ENCODE measurements at places on chromosomes 5 and 9.

DNA sequence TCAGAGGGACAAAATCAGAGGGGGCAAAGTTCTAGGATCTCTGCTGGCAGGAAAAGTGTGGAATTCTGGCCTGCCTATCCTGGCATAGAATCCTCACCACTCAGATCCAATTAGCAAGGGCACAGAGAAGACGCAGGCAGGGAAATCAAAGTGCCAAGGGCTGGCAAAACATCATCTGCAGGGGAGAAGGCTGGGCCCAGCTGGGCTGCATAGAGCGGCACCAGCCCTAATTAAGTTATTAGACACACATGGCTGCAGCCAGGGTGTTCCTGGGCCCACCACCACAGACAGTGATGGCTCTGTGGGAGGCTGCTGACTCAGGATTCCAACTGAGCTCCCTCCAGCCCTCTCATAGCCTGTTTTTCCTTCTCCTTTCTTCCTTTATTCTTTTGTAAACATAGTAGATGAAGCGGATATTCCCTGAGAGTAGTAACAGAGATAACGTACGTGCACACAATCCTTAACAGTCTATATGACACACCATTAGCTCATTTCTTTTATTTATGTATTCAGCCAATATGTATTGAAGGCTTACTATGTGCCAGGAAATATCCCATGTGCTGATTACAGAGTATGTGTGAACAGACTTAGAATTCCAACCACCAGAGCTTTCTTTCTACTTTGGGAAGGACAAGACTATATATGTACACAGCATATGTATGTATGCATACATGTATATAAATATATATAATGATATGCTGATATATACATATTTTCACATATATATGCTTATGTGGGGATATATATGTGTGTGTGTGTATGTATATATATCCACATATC, 236.1 kb downstream of the ASTN2 start:
- DNase-seq: no peak

DNA sequence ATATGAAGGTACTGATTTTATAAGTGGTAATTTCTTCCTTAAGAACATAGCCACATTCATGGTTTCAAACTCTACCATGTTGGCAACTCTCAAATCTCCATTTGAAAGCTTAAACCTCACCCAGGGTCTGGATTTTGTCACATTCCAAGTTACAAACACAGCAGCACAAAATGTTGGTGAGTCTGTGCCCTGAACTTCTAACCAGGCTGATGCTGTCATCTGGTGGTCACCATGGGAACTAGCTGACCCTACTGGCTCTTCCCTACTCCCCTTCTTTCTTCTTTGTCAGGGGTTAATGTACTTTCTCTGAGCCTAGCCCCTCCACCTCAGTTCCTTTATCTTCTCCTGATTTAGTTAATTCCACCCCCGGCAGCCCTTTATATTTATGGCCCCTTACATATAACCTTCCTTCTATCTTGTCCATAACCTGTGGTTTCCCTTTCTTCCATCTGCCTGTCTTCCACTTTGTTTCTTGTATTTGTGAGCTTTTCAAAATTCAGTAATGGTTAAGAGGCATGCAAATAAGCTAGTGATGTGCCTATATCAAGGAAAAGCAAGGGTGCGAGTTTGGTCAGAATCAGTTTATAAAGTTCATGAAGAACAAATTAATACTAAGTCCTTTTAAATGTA, 35.9 kb downstream of the TGFBR1 start:
- no peak for DNase-seq

DNA sequence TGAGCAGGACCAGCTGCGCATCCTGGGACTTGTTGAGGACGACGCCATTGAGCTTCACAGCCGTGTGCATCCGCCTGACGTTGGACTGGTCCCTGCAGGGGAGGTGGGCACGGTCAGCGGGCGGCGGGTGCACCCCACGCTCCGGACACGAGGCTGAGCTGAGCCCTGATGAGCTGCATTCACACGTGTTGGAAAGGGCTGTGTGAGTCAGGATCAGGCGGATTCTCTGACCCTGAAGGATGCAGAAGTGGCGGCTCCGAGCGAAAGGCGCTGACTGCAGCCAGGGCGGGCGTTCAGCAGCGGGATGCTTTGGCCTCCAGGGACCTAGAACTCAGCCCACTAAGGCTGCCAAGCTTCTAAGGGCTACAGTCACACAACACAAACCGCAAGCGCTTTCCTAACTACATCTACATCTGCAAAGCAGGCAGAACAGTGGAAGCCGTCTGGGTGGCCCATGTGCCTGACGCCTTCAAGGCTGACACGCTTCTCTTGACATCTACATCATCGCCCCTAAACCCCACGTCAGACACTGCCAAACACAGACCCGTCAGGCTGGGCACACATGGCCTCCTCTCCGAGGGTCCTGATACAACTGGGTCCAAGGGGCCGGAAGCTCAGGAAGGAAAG, 44.9 kb downstream of the NKD2 start:
- DNase-seq: no peak

- no peak for DNase-seq
Observed at GRCh38 chr5:96256795-96257470, 176.1 kb downstream of the PCSK1 start.

- DNase-seq: no peak
Observed at GRCh38 chr5:134642931-134643530, 5.6 kb upstream of the SEC24A start.

DNA sequence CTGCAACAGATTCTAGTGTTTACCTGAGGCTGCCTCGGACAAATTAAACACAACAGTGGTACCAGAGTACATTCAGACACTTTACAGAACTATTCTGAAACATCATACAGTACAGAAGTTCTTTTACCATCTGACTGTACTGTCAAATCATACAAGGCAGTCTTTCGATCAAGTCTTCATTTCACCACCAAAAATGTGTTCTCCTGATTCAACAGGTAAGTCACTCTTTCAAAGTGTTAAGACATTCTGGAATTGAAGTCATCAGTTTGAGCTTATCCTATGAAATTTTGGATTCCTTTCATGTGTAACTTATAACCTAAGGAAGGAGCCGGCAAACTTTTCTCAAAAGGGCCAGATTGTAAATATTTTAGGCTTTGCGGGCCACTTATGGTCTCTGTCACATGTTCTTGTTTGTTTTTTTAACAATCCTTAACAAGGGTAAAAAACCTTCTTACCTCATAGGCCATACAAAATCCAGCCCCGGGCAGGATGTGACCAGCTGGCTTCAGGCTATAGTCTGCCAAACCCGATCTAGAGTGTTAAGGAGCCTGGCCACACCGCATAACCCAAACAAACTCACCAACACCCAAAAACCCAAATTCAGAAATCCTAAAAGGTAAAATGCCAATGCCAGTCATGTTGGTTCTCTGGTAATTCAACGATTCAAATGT, 151.6 kb downstream of the DENND1A start:
- DNase-seq: no peak

- DNase-seq: no peak
Observed at GRCh38 chr5:147466360-147466980, 43.4 kb downstream of the DPYSL3 start.

GRCh38 chr5:66570201-66570600, 26.0 kb upstream of the MAST4 start:
- DNase-seq: no peak

DNA sequence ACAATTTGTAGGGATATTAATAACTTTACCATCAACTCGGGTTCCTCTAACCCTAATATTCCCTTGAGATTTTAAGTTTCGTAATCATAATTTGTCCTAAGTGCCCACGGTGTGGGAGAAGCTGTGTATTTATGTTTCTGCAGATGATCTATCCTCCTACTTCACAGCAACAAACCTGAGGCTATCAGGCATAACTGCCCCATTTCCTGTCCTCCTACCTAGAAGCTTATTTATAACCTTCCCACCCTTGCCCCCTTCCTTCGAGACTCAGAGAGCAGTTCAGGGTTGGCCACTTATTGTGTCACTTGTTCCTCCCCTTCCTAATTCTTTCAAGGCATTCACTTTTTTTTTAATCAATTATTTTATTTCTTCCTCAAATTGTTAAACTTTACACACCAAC, 29.6 kb upstream of the LCP2 start:
- DNase-seq: no peak

DNA sequence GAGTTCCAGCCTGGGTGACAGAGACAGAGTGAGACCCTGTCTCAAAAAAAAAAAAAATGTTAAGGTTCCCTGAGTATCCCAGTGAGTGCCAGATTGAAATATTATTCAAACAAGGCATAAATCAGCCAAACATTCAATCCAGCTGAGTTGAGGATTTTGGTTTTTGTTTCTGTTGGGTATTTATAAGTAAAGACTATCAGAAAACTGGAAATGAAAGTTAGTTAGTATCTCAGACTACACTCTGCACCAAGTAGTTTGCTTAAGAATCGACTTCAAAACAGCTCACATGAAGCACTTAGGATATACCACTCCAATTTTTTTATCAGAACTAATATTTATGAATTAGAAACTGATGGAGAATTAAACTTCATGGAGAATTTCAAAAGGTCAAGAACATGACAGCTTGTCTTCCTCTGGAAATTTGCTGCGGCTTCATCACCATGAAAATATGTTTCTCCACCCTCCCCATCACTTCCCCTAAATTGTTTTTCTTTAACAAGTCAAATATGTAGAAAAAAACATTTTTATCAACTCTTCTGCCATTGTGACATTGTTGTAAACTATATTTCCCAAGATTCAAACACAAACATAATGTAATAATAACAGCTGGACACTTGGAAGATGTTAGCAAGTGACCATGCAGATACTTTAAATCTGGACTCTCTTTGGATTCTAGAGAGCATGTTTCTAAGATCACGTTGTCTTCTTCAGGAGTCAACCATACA, 110.0 kb upstream of the PTGER4 start:
- DNase-seq: no peak

- DNase-seq: no peak
Observed at GRCh38 chr9:137506702-137507171, 43.5 kb downstream of the PNPLA7 start.

DNA sequence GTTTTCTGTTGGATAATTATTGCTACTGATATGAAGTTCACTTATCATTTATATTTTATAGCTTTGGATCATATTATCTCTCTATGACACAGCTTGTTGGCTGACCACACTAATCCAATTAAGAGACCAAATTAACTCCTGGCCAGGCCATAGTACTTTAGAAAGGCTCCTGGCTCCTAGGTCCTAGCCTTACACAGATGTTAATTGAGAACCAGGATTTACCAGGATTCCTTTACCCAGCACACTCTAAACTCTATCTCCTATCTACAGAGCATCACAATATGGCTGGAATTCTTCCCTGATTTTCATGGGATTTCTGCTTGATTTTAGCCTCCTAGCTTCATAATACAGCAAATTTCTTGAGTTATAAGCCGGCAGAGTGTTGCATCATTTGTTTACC, 80.3 kb downstream of the SLCO6A1 start:
- DNase-seq: no peak

- DNase-seq: no peak
Observed at GRCh38 chr5:17806818-17807468, 172.7 kb downstream of the TAF11L14 start.

- no peak for DNase-seq
Observed at GRCh38 chr9:134826336-134827285, 54.0 kb upstream of the FCN2 start.

All from lower lobe of right lung (tissue), 2 donors.